ENCODE measurements at places on chromosomes 2 and 18.

DNA sequence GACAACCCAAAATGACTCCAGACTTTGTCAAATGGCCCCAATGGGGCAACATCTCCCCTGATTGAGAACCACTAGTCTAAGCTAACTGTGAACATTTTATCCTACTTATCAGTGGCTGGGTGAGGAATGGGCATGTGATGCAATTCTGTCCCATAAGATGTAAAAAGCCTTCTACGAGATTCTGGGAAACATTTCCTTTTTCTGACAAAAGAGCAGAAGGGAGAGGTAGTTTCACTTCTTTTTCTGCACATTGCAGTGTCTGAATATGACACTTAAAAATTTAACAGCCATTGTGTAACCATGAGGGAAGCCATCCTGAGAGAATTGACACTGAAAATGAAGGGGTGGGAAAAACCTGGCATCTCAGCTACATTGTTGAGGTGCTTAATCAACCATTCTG lies 17.3 kb upstream of the MARCHF4 start:
- DNase-seq: no peak

GRCh38 chr18:2680216-2680792 lies 24.8 kb downstream of the SMCHD1 start:
- no peak for DNase-seq

- DNase-seq: no peak
These were observed 188.5 kb upstream of the CELF4 start for GRCh38 chr18:37754141-37754540.

DNA sequence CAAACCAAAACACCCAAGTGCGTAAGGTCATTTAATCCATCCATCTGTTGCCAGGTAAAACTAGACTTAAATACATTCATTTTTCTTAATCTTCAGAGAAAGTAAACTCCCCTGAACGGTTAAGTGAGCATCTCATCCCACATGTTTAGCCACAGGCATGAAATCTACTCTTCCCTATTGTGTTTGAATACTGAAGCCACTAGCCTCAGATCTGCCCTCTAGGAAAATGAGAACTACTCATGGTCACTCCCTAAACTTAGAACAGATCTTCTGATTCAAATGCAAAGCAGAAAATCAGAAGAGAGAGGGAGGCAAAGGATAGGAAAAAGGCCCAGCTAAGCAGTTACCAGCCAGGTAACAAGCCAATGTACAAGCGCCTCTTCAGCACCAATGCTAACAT lies 7.1 kb downstream of the TMEM247 start:
- DNase-seq: no peak

GRCh38 chr2:25497229-25497917 lies 155.6 kb upstream of the DNMT3A start:
- DNase-seq: no peak

GRCh38 chr2:219631406-219631891 lies 4.0 kb downstream of the SLC4A3 start:
- no peak for DNase-seq

DNA sequence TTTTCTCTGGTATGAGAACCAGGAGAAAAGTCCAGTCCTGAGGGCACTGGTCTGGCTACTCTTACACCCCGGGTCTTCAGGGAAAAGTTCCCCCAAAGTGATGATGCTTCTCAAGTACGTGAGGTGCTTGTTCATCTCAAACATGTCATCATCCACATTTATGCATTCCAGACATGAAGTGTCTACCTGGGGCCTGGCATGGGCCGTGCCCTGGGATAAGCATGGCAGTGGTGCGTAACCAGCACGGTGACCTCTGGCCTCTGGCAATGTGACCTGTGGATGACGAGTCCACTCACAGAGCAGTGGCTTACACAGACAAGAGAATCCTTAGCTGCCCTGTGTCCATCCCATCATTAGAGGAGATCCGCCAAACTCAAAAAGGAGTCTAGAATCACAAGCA lies 74.8 kb upstream of the LGALSL start:
- no peak for DNase-seq

DNA sequence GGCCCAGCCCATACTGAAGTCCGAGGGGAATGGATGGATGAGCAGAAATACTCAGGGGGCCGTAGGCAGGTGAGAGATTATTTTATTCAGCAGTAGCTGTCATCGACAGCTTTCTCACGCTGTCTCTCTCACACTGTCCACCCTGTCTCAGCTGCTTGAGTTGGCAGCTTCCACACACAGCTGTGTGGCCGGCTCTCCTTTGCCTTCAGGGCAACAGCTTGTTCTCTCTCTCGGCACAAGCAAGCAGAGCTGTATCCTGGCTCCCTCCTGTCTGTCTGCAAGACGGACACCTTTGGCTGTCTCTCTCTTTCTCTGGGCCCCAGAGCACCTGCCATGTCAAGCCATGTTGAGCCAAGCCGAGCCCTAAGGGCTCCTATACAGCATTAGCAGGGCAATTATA lies 9.8 kb upstream of the PAPOLG start:
- DNase-seq: no peak

DNA sequence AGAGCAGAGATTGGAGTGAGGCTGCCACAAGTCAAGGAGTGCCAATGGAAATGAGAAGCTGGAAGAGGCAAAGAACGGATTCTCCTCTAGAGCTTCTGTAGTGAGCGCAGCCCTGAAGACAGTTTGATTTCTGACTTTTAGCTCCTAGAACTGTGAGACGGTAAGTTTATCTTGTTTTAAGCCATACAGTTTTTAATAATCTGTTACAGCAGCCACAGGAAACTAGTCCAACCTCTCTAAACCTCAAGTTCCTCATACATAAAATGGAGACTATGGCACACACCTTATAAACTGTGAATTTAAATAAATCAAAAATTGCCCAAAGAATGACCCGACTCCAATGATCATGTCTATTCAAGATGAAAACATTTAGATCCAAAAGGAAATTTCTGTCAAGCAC lies 596.5 kb downstream of the BCL11A start:
- DNase-seq: no peak

DNA sequence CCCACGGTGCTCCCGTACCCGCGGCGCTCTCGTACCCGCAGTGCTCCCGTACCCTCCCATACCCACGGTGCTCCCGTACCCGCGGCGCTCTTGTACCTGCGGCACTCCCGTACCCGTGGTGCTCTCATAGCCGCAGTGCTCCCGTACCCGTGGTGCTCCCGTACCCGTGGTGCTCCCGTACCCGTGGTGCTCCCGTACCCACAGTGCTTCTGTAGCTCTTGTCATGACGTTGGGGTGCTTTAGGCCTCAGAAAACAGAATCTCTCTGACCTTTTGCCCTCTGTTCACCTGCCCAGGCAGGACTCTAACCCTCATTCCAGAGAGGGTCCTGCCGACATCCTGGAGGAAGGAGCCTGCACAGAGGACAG lies 35.3 kb downstream of the SLC66A2 start:
- no peak for DNase-seq

Data from Peyer's patch (tissue), 4 donors.